ENCODE measurements at places on chromosomes 4 and X.

DNA sequence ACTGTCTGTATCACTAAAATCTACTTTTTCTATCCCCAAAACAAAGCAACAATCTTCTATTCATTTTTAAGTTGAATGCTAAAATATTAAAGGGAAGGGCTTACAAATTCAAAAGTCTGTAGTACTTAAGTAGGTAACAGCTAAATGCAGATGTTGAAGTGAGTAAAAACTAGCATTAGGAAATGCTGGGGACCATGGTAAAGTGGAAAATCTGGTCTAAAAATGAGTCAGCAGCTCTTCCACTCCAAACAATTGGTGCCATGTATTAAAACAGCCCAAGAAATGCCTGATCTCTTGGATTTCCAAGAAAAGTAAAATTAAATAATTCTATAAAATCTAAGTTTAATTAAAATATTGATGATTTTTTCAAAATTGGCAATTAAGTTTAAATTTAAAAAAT lies 73.3 kb upstream of the PPP3CA start:
- no peak for DNase-seq

- DNase-seq: no peak
Observed at GRCh38 chr4:141635736-141636081, 674 bp upstream of the IL15 start.

- no peak for DNase-seq
Observed at GRCh38 chrX:141214196-141214595, 28.1 kb downstream of the SPANXC start.

DNA sequence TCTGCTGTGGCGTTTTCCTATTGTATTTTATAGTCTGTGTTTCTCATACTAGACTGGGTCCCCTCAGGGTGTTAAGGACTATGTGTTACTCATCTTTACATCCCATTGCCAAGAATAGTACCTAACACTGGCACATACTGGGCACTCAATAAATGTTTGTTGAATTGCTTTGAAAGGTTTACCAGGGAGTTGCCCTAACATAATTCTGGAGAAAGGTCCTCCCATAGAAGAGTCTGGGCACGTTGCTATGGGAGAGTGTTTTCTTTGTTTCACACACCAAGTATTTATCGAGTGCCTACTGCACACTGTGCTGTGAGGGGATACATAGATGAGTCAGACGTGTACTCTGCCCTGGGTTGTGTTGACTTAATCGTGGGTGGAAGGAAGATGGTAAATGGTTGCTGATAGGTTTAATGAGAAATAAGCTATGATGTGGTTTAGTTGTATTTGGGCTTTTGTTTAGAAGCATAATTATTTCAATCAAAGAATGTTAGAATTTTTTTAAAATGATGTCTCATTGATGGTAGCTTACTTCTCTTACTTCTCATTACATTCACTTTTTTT lies 42.9 kb downstream of the AFF1 start:
- DNase-seq: peak; percentile 6

- DNase-seq: no peak
Observed at GRCh38 chr4:152327606-152328453, 208.1 kb downstream of the FBXW7 start.

DNA sequence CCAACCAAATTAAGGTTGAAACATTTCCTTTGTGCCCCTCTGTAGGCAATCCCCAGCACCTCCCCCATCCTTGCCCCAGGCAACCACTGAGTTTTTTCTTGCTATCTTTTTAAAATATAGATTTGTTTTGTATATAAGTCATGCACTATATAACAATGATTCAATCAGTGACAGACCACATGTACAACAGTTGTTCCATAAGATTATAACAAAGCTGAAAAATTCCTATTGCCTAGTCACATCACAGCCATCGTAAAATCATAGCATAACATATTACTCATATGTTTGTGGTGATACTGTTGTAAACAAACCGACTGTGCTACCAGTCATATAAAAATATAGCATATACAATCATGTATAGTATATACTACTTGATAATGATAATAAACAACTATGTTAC lies 211.9 kb upstream of the NRK start:
- DNase-seq: no peak

- no peak for DNase-seq
Observed at GRCh38 chr4:174592256-174592984, 70.1 kb upstream of the HPGD start.

DNA sequence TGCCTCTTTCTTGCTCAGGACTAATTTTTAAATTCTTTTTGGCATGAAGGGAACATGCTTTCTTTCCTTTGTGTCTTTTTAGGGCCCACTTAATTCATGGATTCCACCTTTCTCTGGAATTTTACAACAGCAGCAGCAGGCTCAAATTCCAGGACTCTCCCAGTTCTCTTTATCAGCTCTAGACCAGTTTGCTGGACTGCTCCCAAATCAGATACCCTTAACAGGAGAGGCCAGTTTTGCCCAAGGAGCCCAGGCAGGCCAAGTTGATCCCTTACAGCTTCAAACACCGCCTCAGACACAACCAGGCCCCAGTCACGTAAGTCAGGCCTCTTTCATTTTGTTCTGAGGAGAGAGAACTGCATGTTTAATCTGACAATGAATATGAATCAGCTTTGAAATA lies 2.3 kb downstream of the ODAM start:
- no peak for DNase-seq

DNA sequence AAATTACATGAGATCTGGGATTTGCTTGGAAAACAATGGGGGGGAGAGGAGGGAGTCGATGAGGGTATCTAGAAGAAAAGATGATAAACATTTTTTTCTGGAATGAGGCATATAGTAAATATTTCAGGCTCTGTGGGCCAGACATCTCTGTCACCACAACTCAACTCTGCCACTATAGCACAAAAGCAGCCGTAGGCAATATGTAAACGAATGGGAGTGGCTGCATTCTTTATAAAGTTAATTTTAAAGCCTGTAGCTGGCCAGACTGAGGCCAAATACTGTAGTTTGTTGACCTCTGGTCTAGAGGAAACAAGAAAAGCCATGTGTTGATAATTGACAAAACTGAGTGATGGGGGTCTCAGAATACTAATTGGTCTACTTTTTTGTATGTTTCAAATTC lies 14.1 kb upstream of the TCEANC start:
- no peak for DNase-seq

DNA sequence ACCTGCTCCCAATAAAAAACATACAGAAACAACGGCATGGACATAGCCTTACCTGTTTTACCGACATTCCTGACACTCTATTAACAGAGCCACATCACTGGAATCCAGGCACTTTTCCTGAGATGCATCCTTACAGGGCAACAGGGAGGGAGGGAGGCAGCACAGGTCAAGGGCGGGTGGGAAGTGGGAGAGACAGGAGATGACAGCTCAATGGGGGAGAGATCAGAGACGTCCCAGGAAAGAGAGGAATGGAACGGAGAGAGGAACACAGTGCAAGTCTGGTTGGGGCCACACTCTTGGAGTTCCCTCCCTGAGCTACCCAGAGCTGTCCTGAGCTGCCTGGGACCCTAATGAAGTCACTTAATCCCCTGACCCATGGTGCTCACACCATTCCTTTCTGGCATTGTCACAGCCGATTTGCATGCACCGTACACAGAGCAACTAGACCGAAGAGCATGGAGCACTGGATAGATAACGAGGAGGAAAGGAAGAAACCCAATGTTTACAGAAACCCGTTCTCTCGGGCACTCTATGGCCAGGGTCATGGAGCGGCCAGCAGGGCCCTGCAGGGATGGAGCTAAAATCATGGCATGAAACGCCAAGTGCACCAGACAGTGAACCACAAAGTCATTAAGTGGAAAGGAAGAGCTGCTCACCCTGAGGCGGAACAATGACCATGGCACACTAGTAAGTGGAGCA lies 93.1 kb downstream of the NSUN7 start:
- no peak for DNase-seq

DNA sequence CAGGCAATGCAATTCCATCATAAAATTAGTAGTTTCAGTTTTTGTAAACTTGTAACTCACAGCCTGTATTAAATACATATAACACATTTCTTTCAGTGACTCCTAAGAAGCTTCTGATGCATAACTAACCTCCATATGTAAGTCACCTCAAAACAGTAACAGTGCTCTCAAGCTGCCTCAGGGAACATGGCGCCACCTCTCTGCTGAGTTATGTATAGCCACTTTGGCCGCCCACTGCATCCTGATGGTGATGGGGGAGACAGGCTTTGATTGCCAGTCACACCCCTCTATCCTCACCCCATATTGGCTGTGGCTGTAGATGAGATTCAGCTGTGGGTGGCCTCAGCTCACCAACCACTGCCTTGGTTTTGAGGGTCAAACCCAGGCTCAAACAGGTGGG lies 54.3 kb downstream of the LRBA start:
- DNase-seq: no peak

DNA sequence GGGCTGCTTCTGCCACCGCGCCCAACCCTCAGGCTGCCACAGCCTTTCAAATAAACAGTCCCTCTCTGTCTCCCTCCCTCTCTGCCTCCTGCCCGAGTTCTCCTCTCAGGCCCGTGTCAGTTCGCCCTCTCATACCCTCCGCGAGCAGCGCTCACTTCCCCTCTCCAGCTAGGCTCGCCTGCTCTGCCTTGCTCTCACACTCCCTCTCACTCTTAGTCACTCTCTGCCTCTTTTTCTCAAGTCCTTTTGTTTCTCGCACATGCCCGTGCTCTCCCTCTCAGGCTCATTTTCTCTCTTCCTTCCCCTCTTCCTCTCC lies 3.2 kb downstream of the EFNB1 start:
- no peak for DNase-seq

DNA sequence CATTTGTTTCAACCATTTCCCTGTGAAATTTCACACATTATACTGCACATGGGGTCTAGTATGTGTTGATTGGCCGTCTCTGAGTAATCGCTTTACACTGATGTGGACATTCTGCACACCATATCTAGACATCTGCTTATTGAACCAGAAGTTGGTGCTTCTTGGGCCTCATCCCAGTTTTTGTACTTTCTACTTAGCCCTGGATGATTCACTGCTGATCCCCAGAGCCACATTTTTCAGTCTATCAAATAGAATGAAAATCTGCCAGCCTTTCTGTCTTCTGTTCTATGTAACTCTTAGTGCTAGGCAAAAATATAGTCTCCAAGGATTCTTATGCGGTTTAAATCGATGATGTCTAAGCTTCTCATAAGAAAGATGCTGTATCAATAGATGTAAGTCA lies 40.5 kb upstream of the RELL1 start:
- DNase-seq: no peak

DNA sequence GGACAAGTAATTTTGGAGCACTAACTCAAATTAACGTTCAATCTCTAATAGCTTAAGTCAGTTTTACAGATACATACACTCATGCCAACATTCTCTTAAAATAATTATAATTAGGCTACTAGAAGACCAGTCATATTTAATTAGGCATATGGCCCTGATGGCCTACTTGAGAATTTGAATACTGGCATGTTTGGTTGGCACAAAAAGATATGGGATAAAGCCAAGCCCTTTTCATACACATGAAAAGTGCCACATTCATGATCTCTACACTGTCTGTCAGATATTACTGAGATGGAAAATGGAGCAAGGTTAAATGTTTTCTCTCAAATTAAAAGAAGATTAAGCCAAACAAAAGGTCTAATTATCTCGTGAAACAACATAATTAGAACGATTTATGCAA lies 1091.0 kb downstream of the C4orf33 start:
- no peak for DNase-seq

- no peak for DNase-seq
Observed at GRCh38 chr4:117227925-117228324, 142.5 kb upstream of the TRAM1L1 start.

- no peak for DNase-seq
Observed at GRCh38 chrX:106415276-106415895, 196.4 kb upstream of the RADX start.

DNA sequence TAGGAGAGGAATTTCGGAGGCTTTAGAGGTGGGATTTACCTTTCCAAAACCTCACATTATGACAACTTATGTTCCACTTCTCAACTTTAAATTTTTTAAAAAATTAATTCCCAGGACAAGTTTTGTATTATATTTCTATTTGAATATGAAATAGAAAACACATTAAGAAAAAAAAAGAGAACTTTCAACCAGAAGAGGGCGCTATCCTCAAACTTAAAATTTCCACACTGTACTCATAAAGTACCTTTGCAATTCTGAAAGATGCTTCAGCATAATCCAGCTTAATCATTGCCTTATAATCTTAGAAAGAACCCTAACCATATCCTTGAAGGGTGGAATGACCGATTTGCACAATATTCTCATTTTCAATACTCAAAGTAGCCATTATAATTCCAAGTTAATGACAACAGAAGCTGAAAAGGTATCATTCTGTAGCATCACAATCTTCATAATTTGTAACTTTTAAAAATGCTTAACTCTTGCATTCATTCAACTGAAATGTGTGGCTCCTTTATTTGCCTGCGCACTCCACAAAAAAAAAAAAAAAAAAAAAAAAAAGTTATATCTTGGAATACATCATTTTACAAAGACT lies 158.0 kb downstream of the KCNIP4 start:
- no peak for DNase-seq

- no peak for DNase-seq
Observed at GRCh38 chr4:163795885-163796284, 301.4 kb downstream of the TMA16 start.

GRCh38 chr4:158778712-158779111 lies 9.9 kb downstream of the FNIP2 start:
- no peak for DNase-seq

DNA sequence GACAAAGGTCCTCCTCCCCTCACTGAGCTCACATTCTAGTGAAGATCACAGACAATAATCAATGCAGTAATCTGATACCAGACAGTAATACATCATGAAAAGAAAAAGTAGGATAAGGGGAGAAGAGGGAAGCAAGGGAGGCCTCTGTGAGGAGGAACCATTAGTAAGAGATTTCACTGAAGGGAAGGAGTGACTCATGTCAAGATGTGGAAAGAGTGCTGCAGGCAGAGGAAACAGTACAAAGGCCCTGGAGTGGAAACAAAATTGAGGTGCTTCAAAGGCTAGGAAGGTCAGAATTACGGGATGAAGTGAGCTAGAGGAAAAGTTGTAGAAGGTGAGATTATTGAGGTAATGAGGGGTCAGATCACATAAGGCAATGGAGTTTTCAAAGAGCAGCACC lies 38.1 kb downstream of the LAMTOR3 start:
- DNase-seq: no peak

GRCh38 chr4:78220283-78220682 lies 163.2 kb downstream of the FRAS1 start:
- no peak for DNase-seq

- no peak for DNase-seq
Observed at GRCh38 chr4:27149541-27150212, 289.0 kb downstream of the STIM2 start.

- DNase-seq: no peak
Observed at GRCh38 chr4:95087657-95088455, 330.1 kb downstream of the BMPR1B start.

GRCh38 chr4:40118861-40119260 lies 62.2 kb downstream of the N4BP2 start:
- no peak for DNase-seq

DNA sequence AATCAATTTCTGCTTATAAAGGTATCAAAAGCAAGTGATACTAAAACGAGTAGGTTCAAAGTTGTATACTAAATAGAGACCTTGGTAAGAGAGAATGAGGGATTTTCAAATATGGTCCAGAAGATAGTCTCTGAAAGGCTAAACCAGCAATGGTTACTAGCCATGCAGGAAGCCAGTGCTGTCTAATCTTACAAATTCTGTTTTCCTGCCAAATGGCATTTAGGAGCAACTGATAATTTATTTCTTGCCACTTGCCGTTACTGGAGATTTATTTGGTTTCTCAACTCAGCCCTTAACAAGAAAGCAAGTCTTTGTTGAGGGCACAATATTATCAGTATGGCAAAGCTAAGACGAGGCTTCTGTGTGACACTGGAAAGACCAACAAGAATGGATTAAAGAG lies 47.2 kb downstream of the MAP7D3 start:
- no peak for DNase-seq
